ENCODE measurements at places on chromosomes 1 and 21.

DNA sequence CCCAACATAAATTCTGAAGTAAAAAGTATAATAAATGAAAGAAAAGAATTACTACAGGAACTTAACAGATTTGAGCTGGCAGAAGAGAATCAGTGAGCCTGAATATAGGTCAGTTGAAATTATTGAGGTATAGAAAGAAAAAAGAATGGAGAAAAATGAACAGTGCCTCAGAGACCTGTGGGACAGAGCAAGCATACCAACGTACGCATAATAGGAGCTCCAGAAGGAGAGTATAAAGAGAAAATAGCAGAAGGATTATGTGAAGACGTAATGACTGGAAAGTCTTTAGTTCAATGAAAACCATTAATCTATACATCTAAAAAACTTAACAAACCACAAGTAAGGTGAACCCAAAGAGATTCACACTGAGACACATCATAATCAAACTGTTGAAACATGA is 261.8 kb downstream of the DYRK1A start:
- no peak for DNase-seq

DNA sequence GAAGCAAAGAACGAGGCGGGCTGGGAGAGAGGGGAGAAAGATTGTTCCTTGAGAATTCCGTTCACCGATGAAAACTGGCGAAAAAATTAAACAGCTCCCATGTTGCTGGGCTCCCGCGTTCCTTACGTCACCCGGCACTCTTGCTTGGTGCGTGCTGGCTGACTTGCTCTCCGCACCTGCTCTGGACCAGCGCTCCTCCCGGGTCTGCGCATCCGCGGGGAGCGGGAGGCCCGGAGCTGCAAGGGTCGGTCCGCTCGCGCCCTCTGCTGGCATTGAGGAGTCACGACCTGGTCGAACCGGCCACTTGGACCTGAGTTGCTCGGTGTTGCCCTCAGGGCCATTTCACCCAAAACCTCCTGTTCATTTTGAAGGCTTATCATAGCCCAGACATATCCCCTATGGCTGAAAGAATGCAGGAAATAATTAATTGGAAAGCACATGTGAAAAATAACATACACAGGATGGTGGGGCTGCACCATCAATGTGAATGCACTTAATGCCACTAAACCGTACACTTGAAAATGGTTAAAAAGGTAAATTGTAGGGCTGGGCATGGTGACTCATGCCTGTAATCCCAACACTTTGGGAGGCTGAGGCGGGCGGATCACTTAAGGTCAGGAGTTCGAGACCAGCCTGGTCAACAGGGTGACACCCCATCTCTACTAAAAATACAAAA is 98.9 kb upstream of the BACE2 start:
- DNase-seq: peak; percentile 82

GRCh38 chr1:160399544-160400222 is 681 bp upstream of the VANGL2 start:
- no peak for DNase-seq

DNA sequence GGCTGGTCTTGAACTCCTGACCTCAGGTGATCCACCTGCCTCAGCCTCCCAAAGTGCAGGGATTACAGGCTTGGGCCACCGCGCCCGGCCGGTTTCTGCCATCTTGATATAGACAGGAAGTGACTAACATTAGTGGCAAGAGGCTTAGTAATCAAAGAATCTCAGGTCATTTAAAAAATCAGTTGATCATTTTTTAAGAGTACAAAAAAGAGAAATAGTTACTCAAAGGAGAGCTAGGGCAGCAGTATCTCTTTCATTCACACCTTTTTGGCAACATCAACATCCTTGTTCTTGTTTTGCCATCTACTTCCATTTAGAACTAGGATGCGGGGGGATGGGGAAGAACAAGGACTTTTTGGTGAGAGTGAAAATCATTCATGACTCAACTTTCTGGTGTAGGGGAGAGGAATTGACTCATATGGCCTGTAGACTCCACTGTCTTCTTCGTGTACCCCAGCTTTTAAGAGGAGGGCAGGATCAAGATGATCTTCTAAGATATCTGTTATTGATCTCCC is 8.8 kb downstream of the FCRLB start:
- DNase-seq: peak; percentile 46

DNA sequence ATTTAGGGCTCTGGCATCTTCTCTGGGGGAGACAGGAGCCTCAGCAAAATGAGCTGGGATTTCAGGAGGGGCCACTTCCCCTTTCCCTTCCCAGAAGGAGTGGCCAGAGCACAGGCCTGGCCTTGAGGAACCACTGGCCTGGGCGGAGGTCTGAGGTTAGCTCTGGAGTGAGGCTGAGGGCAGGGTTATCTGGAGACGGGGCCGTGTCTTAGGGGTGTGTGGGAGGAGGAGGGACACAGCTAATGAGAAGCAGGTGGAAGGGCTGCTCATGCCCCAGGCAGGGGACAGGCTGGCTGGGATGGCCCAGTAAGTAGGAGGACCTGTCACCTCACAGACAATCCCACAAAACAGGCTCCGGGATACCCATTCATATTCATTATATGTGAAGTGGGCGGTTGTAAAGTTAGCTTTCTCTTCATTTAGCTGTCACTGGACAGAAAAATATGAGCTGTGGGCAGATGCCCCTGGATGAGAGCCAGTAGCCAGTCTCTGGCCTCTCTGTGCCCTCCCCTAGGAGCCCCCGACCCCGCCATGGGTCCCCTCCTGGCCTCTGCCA is 12.4 kb downstream of the ALX3 start:
- DNase-seq: no peak

DNA sequence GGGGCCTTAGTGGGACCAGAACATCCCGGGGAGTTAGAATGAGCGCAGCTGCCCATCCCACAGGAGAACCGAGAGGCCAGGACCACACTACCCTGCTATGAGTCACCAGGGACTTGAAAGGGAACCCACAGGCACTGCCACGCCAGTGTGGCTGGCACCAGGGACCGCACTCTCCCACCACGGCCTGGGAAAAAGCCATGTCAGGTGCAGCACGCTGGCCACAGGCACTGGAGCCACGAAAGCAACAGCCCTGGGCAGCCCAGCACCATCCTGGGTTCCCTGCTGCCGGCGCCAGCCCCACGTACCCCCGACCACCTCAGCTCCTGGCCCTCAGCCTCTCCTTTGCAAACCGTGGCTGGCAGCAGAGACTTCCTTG is 14.1 kb upstream of the TMEM240 start:
- no peak for DNase-seq

- DNase-seq: no peak
Measured at GRCh38 chr1:246128494-246129069, 378.5 kb downstream of the SMYD3 start.

DNA sequence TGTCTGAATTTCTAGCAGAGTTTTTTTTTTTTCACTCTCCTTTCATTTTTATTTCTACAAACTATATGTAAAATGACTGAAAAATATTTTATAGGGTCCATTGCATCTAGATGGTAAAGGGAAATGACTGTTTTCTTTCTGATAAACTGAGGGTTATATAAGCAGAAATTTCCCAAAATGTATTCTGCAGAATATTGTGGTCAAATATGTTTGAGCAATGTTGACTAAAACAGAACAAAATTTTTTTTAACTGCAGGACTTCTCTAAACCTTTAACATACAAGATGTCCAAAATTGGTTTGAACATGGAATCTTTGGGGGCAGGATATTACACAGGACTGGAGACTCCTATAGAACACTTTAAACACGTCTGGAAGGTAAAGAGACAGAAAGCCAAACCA is 190.5 kb downstream of the TOMM20 start:
- no peak for DNase-seq

GRCh38 chr1:218374401-218375353 is 29.5 kb downstream of the TGFB2 start:
- no peak for DNase-seq

DNA sequence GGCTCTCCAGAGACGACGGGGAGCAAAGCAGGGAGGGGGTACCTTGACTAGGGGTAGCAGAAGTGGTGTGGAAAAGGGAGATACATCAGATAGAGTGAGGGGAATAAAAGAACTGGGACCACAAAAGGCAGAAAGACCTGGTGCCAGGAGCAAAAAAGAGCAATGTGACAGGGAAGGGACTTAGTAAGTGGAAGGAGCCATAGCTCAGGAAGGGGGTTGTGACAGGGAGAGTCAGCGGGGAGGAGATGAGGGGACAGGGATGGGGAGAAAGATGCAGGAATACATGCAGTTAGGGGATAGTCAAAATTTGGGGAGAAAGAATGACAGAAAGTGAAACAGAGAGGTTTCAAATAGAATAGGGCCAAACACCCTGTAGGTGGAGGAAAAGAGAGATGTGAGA is 20.5 kb downstream of the RHOU start:
- no peak for DNase-seq

DNA sequence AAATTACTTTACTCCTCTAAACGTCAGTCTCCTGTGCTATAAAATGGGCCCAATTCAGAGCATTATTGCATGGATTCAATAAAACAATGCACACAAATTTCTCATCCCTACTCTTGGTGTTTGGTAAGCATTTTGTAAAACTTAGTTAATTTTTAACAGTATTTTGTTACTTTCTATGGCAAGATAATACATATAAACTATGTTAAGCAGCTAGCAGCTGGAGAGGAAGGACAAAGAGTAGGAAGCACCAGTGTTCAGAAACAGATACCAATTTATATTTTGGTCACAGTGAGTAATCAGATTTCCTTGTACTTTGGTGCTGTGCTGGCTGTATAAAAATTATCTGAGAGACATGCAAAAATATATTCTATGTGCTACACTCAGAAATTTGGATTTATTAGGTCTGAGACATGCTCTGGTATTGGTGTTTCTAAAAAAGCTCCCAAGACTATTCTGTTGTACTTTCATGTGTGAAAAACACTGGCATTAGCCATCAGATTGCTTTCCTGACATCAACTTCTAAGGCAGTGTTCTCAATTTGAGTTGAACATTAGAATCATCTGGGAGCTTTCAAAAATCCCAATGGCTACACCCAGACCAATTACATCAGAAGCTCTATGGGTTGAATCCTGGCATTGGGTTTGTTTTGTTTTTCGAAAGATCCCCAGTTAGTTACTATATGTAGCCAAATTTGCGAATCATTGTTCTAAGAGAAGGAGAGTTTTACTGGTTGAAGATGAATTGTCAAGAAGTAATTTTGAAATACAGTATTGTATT is 100.3 kb upstream of the C1orf87 start:
- no peak for DNase-seq

DNA sequence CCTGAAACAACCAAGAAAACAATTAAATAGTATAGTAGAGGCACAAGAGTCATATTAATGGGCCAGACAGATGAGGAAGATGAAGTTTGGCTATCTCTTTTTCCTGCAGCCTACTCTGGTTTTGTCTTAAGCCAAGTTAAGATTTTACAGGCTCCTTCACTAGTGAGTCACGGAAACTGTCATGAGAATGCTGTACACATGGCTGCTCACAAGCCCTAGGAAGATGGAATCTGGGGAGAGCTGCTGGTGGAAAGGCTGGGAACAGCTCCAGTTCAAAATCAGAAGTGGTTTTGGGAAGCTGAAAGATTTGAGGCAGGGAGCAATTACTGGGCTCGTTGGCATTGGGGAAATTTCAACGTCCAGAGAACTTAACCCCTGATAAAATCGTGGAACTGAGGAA is 46.4 kb upstream of the S1PR1 start:
- no peak for DNase-seq

- DNase-seq: no peak
Measured at GRCh38 chr1:218933513-218933912, 240.2 kb upstream of the LYPLAL1 start.

GRCh38 chr1:4086921-4087320 is 186.8 kb upstream of the C1orf174 start:
- DNase-seq: no peak

DNA sequence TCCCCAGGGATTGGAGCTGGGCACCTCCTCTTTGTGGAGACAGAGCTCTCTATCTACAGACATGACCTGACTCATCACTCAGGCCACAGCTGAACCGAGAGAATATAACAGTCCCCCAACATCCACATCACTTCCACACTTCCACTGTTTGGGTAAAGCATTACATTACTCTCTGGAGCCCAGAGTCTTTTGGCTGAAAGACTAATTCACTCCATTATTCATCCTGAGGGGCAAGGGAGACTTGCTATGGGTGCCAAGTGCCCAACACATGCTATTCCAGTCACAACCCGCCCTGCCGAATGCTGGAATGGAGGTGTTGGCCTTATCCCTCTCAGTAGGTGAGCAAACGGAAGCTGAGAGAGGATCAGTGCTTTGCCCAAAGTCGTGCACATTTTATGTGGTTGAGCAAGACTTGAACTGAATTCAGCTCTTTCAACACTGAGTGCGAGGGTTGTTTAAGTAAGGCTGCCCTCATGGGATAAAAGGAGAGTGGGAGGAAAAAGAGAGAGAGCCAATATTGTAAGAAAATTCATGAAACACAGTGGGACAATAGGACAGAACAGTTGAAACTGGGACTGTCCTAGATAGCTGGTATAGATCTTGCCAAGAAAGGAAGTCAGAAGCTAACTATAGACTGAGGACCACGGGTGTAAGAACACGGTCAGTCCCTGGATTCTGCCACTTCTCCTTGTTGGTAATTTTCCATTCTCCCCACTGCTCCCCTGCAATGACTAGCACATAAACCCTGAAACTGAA is 13.5 kb upstream of the CHI3L1 start:
- no peak for DNase-seq

- DNase-seq: no peak
Measured at GRCh38 chr21:36788120-36788638, 89.3 kb downstream of the SIM2 start.

DNA sequence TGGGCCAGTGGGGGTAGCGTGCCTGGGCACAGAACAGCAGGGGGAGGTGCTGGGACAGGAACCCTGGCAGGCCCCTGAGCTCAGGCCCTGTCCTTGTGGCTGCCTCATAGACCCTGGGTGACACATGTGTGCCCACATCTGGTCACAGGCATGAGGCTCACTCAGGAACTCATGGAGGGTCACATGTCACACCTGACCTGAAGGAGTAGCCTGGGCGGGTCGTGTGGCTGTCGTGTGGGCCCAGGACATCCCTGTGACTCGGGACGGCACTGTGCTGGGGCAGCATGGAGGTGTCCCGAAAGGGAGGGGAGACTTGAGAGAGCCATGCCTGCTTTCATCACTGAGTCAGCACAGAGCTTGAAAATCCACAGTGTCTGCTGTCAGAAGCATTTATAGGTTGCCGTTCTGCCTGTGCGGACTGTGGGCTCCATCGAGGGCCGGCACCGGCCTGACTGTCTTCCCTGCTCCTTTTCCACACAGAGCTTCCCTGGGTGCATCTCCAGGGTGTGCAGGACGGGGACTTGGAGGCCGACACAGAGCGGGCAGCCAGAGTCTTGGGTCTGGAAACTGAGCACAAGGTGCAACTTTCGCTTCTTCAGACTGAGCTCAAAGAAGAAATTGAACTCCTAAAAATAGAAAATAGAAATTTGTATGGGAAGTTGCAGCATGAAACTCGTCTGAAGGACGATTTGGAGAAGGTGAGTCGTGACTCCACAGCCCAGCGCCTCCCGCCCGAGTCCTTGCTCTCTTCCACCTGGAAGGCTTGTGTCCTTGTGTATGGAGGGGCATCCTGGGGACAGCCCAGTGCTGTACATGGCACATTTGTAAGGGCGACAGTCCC is 32.8 kb downstream of the PCNT start:
- no peak for DNase-seq

DNA sequence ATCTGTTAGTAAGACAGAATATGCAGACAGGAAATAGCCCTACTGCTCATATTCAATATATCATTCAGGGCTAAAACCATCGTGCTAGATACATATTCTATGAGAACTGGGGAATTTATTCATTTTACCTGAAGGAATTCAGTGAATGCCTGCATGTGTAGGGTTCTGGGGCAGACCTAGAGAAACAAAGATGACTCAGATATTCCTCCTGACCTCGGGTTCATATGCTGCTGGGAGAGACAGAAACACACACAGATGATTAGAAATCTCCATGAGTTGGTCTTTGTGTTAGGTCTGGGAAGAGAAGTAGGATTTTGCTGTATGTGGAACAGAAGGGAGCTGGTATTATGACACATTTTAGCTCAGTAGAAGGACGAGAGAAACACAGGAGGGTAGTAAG is 176.5 kb upstream of the ST6GALNAC5 start:
- no peak for DNase-seq

Data from stimulated activated naive CD8-positive, alpha-beta T cell treated with anti-CD3 and anti-CD28 coated beads, Interleukin-15, Interleukin-2, amounts not matched to agents 100 U/mL and 50 U/mL, for 24 hours (primary cell).